ENCODE measurements at places on chromosomes 5 and 9.

DNA sequence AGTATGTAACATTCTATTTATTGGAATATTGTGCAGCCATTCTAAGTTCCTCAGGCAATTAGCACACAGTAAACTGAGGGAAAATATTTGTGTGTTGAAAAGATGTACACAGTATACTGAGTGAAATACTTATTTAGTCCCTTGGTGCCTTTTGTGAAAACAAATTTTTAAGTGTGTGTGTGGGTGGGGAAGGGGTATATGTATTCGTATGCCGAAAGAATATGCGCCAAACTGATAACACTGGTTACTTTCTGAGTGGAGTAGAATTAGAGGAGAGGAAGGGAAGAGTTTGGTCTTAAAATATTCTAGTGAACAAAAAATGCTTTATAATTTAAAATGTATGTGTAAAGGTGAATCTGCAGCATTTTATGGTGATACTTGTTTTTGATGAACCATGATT is 3.1 kb downstream of the DCP2 start:
- DNase-seq, result no peak

DNA sequence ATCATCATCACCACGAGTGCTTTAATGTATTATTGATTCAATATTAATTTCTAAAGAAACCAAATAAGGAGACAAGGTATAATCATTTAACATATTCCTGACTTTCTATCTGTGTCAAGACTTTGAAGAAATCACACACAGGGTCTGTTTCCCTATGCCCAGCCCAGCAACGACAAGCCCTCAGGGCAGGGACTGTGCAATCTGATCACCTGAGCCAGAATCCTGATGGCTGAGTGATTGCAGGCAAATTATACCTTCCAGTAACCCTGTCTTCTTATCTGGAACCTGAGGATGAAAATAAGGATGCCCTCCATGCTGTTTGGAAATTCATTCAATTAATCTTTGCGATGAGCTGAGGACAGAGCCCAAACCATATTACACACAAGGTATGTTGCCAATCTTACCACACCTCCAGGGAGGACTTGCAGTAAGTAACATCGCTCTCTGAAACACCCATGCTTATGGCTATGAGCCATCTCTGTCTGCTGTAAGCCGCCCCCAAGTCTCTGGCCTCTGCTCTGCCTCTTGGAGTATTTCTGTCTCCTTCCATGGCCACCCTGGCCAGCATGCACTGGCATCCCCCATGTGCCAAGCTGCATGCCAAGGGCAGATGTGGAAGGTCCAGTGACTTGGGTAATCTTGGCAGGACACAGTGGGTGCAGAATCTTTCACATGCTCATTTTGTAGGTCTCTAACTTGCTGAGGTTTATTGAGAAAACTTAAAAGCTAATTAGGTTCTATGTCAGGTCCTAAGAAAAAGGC is 10.6 kb downstream of the TAS2R1 start:
- DNase-seq, result no peak

GRCh38 chr5:153520952-153521351 is 30.5 kb downstream of the GRIA1 start:
- DNase-seq, result no peak

DNA sequence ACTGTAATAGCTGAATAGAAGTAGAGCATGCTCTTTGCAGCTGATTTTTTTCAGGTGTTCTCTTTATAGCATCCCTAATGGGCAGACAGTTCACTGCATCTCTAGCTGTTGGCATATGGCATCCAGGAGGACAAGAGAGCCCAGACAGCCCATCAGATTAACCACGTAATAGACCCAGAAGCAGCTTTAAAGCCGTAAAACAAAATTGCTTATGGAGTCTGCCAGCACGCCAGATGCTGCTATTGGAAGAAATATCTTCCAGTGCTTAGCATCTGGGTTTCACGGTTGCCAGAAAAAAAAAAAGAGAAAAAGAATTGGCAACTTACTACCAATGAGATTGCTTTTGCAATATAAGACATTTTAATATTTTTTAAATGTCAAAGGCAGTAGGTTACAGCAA is 869.4 kb upstream of the NUDT12 start:
- no peak for DNase-seq

GRCh38 chr9:77978086-77978781 is 53.4 kb downstream of the GNAQ start:
- DNase-seq, result no peak

DNA sequence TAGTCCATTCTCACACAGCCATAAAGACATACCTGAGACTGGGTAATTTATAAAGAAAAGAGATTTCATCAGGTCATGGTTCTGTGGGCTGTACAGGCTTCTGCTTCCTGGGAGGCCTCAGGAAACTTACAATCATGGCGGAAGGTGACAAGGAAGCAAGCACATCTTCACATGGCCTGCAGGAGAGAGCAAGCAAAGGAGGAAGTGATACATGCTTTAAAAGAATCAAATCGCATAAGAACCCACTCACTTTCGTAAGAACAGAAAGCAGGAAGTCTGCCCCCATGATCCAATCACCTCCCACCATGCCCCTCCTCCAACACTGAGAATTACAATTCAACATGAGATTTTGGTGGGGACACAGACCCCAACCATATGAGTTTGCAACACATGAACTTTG is 5.1 kb upstream of the FBXO38 start:
- DNase-seq, result no peak

DNA sequence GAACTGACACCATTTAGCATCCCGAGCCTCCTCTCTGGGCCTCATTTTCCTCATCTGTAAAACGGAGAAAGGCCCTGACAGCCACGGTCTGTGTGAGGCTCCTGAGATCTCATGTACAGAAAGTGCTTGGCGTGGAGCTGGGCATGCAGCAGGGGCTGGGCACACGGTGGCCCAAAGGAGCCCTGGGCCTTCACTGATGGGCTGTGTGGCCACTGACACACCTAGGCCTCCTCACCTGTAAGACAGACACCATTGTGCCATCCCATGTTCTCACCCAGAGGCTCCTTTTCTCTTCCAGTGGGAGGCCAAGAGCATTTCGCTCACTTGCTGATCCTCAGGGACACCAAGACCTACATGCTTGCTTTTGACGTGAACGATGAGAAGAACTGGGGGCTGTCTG is 1.6 kb downstream of the ORM1 start:
- no peak for DNase-seq

DNA sequence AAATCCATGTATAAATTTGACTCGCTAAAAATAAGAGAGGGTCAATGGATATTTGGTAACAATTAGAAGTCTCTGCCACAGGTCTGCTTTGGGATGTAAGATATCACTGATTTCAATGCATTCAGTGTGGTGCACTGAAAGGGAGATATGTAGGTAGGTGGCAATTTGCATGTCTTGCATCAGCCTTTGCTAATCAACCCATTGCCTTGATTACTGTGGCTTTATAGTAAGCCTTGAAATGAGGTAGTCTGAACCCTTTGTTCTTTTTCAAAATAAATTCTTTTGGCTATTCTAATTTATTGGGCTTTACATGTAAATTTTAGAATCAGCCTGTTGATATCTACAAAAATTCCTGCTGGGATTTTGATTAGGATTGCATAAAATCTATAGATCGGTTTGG is 15.8 kb upstream of the TBCA start:
- no peak for DNase-seq

DNA sequence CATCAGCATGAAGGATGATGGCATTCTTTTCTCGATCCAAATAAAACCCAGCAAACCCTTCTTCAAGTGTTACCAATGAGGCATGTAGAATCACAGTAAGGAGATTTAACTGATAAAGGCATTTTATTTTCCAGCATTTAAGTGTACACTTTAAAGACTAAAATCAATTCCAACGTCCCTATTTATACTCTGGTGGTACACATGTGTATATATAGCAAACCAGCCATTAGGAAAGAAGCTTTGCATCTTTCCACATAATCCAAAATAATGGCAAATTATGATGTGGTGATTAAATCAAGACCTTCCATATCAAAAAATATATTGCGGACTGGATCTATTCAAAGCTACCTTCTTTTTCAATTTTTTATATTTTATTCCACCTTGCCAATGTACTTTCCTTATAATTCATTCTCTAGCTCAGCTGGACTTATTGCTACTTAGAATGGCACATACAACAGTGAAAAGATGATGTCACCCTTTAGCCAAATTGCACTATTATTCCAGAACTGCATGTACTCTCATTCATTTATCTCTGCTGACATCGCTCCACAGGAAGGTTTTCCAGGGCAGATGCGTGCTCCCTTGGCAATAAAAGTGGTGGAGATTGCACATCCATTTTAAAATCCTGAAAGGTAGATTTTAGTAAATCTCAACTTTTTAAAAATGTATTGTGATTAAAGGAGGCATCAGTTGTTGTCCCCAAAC is 63.3 kb upstream of the SLC30A5 start:
- DNase-seq, result no peak

- no peak for DNase-seq
Observed at GRCh38 chr5:53041071-53041692, 52.0 kb downstream of the ITGA2 start.

GRCh38 chr5:42915306-42915866 is 103.7 kb upstream of the SELENOP start:
- DNase-seq, result no peak

Measured in HS-27A (cell line).